ENCODE measurements at places on chromosomes 6 and 20.
A peak's percentile ranks its signal among the peaks of the same experiment; 100 is the strongest.

GRCh38 chr6:128290221-128290620 lies 230.2 kb downstream of the PTPRK start:
- DNase-seq = no peak

- no peak for DNase-seq
Observed at GRCh38 chr6:116008470-116009243, 52.0 kb downstream of the FRK start.

DNA sequence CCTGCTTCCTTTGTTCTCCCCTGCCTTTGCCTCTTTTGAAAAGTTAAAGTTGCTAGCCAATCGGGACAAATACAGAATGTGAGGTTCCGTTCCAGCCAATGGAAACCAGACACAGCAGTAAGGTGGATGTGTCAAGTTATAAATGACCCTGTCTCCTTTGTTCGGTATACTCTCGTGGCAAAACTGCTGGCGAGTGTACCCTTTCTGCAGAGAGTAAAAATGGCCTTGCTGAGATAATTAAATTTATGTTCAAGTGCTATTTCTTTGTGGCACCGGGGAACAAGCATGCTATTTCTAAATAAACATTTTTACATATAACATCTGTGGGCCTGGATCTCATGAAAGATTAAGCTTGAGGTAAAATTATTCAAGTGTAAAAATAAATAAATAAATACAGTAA lies 50.2 kb downstream of the RARS2 start:
- no peak for DNase-seq

DNA sequence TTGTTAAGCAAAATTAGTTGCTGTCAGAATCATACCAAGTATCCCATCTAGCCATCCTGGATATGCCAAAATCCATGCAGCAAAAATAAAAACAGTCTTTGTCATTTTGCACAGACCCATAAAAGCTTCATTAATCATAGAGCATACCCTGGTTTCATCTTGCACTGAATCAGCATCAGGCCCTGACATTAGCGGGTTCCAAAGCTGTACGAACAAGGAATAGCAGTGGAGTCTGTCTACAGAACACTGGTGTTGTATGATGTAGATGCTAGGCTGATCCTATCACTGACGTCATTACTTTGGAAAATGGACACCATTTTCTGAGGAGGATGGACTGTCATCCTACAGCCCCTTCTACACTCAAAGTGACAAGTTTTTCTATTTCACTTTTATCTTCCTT lies 315.6 kb downstream of the ESR1 start:
- no peak for DNase-seq

DNA sequence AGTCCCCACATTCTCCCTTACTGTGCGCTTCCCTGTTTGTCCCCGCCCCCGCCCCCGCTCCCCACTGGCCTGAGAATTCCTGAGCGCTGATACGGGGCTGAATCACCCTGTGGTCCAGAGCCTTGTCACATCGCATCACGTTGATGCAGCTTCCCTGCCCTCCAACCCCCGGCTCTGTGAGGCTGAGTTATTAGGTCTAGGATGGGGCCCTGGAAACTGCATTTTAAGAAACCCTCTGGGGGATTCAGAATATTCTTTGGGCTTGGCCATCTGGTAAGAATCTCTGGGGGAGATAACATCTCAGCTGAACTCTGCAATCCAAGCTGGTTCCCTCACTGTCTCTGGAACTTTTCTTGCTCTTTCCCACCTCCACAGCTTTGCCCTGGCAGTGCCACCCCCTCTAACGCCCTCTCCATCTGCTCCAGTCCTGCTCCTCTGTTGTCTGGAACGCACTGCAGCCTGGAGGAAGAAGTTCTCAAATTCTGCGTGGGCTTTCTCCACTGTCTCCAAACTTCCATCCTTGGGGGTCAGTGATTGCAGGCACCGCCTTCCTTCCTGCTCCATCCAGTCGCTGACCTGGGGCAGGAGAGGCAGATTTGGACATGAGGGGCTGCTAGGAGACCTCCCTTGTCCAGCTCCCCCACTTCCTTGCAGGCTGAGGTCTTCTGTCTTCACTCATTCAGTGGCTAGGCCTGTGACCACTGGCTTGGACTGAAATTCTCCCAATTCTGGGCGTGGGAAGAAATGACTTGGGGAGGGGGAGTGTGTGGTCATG lies 42.6 kb downstream of the KIAA1755 start:
- peak; percentile 23 for DNase-seq

DNA sequence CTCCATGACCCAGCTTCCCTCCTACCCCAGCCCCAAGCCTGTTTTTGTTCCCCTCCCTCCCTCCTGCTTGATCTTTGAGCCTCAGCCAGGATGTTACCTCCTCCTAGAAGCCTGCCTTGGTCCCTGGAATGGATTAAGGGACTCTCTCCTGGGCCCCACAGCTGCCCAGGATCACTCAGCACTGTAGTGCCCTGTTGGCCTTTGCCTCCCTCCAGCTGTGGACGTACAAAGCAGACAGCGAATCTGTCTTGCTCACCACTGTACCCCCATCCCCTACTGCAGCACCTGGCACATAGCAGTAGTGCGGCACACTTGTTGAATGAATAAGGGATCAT lies 11.8 kb upstream of the FAM110A start:
- no peak for DNase-seq

DNA sequence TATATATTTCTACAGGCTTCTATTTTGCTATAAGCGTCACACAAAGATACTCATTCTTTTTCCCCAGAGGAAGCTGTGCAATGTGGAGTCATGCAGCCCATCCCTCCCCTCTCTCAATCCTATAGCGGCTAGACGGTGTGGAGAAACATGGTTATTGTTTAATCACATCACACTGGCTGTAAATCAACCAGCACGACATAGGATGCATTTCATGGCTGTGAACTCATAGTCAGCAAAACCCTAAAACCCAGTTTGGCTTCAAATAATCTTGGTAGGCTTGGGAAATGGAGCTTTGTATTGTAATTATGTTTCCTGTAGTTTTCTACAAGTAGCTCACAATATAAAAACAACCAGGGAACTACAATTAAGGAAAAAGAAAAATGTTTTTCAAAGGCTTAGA lies 16.8 kb downstream of the FOXC1 start:
- DNase-seq = no peak

GRCh38 chr6:699319-699718 lies 6.4 kb upstream of the EXOC2 start:
- DNase-seq = no peak

DNA sequence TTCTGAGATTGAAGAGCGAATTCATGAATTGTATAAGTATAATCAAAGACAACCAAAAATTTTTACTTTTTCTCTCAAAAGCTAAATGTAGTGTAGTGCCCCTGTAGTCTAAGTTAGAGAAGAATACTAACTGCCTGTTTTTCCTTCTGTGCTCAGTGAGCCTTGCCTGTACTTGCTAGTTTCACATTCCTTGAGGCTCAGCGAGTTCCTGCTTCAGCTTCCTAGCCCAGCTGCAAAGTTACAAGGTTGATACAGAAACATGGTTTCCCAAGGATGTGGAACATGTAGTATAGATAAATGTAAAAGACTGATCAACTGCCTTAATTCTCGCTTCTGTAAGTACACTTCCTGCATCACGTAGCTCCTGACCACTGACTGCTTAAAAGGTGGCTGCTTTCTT lies 33.1 kb upstream of the SEC63 start:
- DNase-seq = no peak

GRCh38 chr6:21593927-21594415 lies 420 bp downstream of the SOX4 start:
- DNase-seq = peak; percentile 37

GRCh38 chr20:22241609-22242008 lies 342.8 kb downstream of the FOXA2 start:
- DNase-seq = no peak

GRCh38 chr20:50805349-50805684 lies 10.5 kb downstream of the BCAS4 start:
- no peak for DNase-seq

- DNase-seq = no peak
Observed at GRCh38 chr6:46655803-46656202, 3.0 kb downstream of the SLC25A27 start.

DNA sequence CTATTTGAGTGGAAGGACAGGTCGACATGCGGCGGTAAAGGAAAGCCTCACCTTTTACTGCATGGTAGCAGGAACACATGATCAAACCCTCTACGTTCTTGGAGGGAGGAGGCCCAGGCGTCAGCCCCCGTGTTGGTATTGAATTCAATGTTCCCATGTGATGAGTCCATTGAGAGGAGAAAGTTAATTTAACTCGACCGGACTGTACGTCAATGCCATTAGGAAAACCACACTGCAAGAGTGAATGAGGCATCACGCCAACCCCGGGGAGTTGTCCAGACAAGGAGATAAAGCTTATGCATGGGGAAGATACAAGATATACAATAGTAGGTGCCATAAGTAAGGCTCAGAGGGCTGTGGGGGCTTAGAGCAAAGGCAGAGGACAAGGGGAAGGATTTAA lies 213.9 kb upstream of the ECI2 start:
- DNase-seq = no peak

GRCh38 chr20:34629342-34629741 lies 47.5 kb downstream of the PIGU start:
- no peak for DNase-seq

- no peak for DNase-seq
Observed at GRCh38 chr6:30857549-30857948, 26.8 kb upstream of the DDR1 start.

DNA sequence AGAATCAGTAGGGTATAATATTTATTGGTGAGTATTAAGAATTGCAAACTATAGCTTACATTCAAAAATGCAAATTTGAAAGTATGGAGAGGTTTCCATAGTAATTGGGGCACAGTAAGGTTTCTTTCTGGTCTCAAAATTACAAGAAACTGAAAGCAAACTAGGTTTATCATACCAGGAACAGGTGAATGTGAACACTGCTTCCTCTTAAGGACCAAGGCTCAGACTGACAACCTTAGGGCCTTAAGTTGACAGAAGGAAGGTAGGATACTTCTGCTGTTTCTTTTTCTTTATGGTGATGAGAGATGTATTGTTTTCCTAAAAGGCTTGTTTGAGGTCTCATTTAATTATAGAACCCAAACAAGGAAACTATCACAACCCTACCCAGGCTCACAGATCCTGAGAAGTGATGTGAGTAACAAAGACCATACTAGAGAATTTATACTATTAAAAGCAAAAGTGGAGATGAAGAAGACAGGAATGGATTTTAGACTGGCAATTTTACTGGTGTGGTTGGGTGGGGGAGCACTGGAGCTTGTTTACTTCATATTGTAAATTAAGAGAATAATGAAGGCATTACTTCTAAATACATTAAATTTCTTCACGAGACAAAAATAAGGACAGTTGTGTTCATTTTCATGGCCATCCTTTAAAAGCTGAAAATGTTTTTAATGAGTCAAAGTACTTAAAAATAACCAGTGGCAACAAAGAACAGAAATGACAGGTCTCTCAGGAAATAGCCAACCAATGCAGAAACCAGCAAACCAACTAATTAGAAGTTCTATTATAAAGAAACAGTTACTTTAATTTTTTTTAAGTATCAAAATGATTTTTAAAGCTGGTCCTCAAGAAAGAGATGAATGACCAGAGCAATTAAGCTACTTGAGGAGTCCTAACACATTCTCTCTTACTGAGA lies 21.3 kb downstream of the STAU1 start:
- DNase-seq = no peak

- DNase-seq = peak; percentile 45
Observed at GRCh38 chr6:18053555-18054445, 66.4 kb upstream of the KIF13A start.

DNA sequence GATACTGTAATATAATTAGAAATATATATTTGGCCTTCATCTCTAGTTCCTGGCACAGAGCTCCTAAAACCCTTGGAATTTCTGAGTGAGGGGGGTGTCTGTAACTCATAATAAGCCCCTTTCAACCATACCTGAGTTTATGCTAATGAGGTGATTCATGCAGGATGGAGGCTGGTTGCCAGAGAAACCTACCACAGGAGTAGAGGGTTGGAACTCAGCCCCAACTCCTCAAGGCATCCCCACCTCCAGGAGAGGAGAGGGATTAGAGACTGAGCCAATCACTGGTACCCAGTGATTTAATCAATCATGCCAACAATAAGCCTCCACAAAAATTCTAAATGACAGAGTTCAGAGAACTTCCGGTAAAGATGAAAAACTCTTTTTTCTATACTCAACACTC lies 17.5 kb downstream of the UQCC1 start:
- no peak for DNase-seq

GRCh38 chr6:36290668-36291620 lies 21.1 kb downstream of the PNPLA1 start:
- DNase-seq = peak; percentile 73

- no peak for DNase-seq
Observed at GRCh38 chr6:53317861-53318260, 30.9 kb downstream of the ELOVL5 start.

DNA sequence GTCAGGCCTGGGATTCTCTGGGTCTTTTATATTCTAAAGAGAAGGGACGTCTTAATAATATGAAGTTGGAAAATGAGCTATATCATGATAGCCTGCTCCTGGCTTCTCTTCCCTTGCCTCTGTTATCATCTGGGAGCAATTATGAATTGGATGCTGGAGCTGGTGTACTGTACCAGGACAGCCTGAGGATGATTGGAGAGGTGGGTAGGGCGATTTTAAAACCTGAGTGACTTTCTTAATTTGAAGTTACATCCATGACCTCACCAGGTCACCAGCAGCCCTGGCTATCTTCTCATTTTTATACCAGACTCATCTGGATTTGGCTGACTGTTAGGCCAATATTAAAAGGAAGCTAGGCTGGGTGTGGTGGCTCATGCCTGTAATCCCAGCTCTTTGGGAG lies 317.6 kb downstream of the CLIC5 start:
- no peak for DNase-seq

- no peak for DNase-seq
Observed at GRCh38 chr6:118528129-118528528, 20.0 kb upstream of the PLN start.

GRCh38 chr20:21796059-21796458 lies 90.6 kb downstream of the PAX1 start:
- no peak for DNase-seq

DNA sequence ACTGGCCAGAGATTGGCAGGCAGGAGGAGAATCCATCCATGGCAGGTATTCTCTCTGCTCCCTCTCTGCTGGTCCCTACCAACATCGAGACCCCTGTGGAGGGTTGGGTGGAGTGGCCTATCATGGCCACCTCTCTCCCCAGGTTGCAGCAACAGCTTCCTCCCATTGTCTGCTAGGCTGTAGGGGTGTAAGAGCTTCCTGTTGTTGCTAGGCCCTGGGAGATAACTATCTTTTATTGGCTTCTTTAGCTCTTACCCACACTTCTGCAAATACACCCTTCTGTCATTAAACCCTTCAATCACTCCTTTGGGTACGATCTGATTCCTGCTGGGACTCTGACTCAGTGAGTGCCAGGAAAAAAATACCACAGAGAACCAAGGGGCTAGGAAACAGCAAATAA lies 66.6 kb upstream of the FAM184A start:
- DNase-seq = peak; percentile 20

- DNase-seq = no peak
Observed at GRCh38 chr6:124482071-124482491, 480.2 kb upstream of the RNF217 start.

Data from LoVo (cell line).